CD4-positive, alpha-beta T cell treated with Interleukin-1 beta for 1 hour (primary cell): ENCODE measurements at places on chromosomes 12 and 14.

- peak; percentile 71 for DNase-seq
Observed at GRCh38 chr14:97977651-97978261, 1180.6 kb downstream of the VRK1 start.

GRCh38 chr12:106873983-106874382 lies 81.7 kb upstream of the TMEM263 start:
- DNase-seq: no peak

- no peak for DNase-seq
Observed at GRCh38 chr12:69981881-69982475, 157.0 kb downstream of the MYRFL start.

- peak; percentile 39 for DNase-seq
Observed at GRCh38 chr14:61553730-61554641, 141.3 kb upstream of the HIF1A start.

DNA sequence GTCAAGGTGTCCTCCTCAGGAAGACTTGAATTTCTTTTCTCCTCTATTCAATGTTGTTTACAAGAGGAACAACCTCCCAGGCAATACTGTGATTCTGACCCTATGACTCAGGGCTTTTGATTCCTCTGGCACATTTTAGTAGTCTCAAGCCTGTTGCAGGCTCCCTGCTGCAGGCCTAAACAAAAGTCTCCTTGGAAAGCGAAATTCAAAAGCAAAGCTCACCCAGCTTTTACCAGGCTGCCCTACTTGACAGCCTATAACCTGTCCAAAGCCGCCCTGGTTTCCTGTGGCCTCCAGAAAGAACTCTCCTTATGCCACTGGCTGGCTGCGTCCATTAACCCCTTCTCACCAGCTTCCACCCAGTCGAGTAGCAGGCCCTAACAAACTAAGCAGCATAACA lies 11.6 kb downstream of the FGD6 start:
- no peak for DNase-seq

- DNase-seq: peak; percentile 69
Observed at GRCh38 chr12:14416658-14417057, 51.2 kb downstream of the ATF7IP start.

- no peak for DNase-seq
Observed at GRCh38 chr14:37843954-37844607, 248.7 kb downstream of the TTC6 start.

GRCh38 chr12:3600951-3601350 lies 109.9 kb downstream of the PRMT8 start:
- no peak for DNase-seq

DNA sequence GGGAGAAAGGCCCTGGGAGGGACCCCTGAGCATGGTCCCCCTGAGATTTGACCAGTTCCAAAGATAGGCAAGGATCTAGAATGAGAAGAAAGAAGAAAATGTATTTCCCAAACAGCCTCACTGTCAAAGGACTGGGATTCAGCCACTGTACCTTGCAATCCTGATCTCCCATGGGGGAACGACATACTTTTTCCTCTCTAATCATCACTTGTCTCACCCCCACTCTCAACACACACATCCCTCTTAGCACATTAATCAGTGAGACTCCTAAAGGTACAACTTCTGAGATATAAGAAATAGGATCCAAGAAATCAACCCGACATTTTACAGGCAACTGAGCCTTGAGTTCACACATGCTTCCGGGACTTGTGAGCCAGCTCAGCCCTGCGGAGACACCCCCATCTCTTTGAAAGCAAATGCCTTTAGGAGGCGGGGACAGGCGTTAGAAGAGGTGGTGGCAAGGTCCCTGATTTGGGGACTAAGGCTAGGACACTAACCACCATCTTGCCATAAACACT lies 1.4 kb downstream of the MAP3K9 start:
- peak; percentile 64 for DNase-seq

DNA sequence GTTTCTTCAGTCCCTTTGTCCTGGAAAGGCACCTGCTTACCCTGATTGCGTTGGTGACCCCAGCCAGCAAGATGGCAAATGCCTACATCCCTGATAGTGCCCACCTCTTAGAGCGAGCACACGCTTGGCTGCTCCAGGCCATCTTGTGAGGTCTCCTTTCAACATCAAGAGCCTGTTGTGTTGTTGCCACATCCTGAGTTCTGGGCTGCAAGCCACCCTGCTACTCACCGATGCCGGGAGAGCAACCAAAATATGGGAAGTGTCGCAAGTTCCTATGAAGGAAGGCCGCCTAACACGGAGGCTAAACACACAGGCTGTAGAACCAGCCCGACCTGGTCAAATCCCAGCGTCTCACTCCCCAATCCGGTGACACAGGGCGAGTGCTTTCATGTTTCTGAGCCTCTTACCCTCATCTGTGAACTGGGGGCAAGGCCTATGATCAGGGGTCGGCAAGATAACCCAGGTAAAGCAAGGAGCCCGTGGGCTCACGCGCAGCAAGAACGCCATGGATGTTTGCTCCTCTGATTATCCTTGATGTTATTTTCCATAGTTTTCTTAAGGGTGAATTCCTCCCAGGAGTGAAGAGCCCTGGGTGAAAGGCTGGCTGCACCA lies 98.4 kb downstream of the LGMN start:
- no peak for DNase-seq

GRCh38 chr12:87861791-87862190 lies 167.4 kb downstream of the C12orf50 start:
- no peak for DNase-seq

DNA sequence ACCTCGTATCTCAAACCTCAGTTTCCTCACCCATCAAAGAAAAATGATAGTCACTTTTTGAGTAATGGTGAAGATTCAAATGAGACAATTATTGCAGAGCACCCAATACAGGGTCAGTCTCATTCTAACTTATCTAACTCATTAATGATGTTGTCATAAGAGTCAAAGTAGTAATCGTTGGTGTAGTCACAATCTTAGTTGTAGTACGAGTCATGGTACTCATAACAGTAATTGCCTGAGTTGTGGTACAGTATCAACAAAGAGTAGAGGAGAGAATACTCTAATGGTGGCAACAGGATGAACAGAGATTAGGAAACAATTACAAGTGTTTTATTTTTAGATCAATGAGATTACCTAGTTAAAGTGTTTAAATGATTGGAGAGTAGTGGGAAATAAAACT lies 93.6 kb upstream of the TMTC2 start:
- no peak for DNase-seq

DNA sequence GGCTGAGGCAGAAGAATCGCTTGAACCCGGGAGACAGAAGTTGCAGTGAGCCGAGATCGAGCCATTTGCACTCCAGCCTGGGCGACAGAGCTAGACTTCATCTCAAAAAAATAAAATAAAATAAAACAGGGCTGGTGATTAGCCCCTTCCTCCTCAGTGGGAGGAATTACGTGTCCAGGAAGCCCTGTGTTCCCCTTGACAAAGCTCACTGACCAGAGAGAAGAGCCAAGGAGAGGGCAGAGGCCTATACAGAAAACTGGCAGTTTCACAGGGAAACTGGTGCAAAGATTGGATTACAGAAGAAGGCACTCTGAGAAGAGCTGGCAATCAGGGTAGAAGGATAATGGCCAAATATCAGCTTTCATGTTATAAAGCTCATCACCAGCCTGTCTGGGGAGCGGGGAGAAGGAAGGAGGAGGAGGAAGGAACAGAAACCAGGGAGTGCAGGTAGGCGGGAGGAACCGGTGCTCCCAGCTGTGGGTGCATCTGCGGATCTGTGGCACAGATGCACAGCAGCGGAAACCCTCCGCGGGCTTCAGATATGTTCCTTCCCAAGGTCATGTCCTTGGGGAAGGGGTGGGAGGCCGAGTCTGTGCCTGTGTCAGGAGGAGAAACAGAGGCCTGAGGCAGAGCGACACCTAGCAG lies 6.7 kb downstream of the RAB15 start:
- no peak for DNase-seq

- DNase-seq: no peak
Observed at GRCh38 chr14:31897581-31898186, 179.4 kb upstream of the ARHGAP5 start.

- no peak for DNase-seq
Observed at GRCh38 chr12:53976172-53976822, 1.5 kb upstream of the HOTAIR start.
